ENCODE measurements at places on chromosomes 6 and 20.

DNA sequence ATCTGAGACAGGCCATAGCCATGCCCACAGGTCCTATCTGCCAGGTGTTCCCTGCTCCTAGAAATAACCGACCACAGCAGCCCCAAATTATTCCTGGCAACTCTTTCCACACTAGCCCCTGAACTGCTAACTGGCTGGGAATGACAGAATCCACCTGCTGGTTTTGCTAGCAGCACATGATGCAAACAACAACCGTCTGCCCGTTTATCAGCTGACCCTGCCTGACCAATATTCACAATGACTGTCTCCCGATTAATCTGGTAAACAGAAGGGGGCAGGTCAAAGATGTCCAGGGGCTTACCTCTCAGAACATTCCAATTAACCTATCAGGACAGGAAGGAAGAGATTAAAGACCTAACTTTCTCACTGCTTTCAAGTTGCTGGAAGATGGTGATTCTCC lies 101.5 kb downstream of the NRSN1 start:
- DNase-seq = no peak

- DNase-seq = peak; percentile 67
These were observed 19.2 kb upstream of the FAM83C start for GRCh38 chr20:35311409-35311808.

GRCh38 chr6:45212976-45213375 lies 115.2 kb upstream of the RUNX2 start:
- DNase-seq = no peak

DNA sequence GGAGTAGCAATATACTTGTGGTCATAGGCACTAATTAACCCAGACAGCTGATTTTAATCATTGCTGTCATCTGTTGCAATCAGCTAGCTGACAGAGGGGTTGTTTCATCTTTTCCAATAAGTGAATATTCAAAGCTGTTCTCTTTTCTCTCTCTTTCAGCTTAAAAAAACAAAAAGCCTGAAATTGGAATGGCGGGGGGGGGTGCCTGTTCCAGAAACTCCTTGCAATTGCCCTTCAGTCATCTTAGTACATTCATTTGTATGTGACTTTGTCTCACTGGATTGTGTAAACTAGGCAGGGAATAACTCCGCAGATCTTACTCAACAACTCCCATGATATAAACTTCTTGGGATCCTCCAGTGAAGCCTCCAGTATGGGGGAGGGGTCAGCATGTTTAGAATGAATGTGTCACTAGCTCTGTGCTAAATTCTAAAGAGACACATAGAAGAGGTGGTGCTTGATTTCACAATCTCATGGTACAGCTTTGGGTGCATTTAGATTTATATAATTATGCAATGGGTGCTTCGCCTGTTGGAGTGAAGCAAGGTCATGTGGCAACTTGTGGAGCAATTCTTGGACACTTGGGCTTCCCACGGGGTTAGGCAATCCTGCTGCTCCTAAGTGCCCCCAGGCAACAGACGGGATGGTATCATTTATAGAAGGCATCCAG lies 40.1 kb downstream of the SLC24A3 start:
- no peak for DNase-seq

- no peak for DNase-seq
These were observed 6.9 kb upstream of the SYNDIG1 start for GRCh38 chr20:24462460-24463010.

DNA sequence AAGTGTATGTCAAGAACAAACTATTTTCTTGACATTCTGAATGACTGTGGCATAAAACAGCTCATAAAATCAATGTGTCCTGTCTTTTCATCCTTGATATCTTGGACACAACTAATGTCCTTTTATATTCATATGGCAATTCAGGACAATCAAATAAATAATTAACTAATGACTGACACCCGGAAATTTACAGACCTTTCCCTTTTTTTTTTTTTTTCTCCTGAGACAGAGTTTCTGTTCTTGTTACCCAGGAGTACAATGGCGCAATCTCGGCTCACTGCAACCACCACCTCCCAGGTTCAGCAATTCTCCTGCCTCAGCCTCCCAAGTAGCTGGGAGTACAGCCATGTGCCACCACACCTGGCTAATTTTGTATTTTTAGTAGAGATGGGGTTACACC lies 107.1 kb upstream of the LGSN start:
- no peak for DNase-seq

GRCh38 chr6:2900821-2901644 lies 2.1 kb downstream of the SERPINB9 start:
- no peak for DNase-seq

- DNase-seq = no peak
These were observed 485.0 kb downstream of the MMUT start for GRCh38 chr6:48978016-48978415.

- no peak for DNase-seq
These were observed 3.5 kb downstream of the NUP153 start for GRCh38 chr6:17703256-17703694.

DNA sequence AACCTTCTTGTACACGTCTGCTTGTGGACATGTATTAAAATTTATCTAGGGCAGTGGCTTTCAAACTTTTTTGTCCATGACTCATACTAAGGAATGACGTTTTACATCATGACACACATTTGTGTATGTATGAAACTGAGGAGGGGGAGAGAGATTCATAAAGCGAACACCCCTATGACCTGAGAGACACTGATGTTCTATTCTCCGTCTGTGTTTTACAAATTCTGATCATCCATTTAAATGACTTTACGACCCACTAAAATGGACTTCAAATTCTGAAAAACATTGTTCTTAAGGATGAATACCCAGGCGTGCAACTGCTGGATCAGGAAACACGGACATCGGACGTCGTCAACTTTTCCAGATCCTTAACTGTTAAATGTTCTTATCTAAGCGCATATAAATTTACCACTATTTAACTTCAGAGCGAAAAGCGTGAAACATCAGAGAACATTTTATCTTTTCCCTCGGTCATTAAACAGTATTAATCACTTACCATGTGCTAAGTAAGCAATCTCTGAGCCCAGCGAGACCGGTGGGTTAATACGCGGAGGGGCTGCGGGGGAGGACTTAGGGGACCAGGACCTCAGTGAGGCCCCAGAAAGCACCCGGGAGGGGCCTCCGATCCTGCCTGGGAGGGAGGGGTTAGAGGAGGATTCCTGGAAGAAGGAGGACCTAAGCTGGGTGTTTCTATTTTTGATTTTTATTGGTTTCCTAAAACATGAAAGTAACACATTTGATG lies 1.2 kb downstream of the PLAGL1 start:
- peak; percentile 2 for DNase-seq

- DNase-seq = no peak
These were observed 10.7 kb downstream of the TRERF1 start for GRCh38 chr6:42440778-42441696.

- no peak for DNase-seq
These were observed 372.7 kb upstream of the SULF2 start for GRCh38 chr20:48158014-48158413.

DNA sequence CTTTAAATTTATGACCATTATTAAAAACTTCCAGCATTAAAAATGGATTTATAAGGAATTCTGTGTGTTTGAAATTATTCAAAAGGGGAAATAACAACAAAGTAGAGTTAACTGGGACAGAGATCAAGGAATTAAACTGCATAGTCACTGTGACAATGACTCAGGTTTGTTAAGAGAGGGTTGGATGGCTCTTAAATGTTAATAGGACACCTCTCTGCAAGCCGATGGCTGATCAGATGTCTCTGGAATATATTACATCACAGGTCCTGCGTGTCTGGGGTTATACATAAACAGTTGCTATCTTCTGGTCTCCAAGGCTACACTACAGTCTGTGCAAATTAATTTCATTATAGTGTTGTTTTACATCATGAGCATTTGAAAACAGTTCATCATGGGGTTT lies 574.3 kb downstream of the COL12A1 start:
- DNase-seq = no peak

DNA sequence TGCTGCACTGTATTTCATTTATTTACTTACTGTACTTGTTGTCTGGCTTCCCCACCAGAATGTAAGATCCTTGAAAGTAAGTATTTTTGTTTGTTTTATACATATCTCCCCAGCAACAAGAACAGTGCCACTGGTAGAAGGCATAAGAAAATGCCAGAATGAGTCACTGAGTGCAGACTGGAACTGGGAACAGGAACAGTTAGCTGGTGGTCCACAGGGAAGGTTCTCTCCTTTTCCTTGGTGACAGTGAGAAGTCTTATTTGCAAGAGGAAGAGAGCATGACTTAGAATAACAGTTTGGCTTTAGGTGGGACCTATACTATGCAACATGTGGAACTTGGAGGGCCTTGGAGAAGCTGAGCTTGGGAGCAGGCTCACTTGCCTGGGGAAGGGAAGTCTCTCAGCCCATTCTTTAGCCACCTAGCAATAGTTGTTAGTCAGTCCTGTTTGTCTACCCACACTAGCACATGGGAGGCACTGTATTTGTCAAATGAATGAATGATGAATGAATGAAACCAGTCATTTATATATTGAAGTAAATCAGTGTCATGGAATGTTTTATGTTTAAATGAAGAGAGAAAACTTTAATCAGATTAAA lies 203.5 kb downstream of the KCNQ5 start:
- no peak for DNase-seq
